ENCODE measurements at places on chromosomes 4 and X. TPM values are rescaled to one million over a fixed set of nuclear protein-coding genes. Genes with fewer than 3 reads are reported as not detected.

- no peaks in the 10 kb centered on the region for H3K4me1 ChIP-seq
- no peaks in the 10 kb centered on the region for H3K27me3 ChIP-seq
- no peak overlapping the region for H3K27ac ChIP-seq
- DNase-seq: no peak
Measured at GRCh38 chr4:184267673-184268583, 50.3 kb upstream of the ENPP6 start.

DNA sequence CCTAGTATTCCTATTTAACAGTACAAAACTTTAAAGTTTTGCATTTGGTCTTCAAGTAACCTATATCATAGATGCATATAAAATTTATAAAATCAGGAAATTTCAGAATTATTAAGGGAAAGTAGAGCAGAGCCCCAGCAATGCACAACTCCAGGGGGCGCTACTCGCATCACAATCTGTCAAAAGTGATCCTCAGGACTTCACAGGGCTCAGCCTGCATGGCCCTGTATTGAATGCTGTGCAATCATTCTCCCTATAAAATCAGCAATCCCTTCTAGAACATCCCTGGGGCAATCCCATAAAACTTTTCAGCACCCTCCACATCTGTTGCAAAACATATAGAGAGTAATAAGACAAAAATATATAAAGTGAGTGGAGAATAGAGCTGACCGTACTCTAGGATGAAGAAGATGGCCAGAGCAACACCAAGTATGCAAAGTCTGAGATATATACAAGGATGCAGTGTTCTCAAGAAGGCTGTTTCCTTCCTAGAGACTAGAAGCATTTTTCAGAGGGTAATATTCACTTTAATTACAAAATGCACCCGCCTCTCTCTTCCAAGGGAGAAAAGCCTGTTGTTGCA is 12.5 kb upstream of the PPARGC1A start:
- H3K4me3 ChIP-seq: no peak overlapping the region
- H3K4me1 ChIP-seq: no peaks in the 10 kb centered on the region
- H3K27me3 ChIP-seq: no peaks in the 10 kb centered on the region
- H3K27ac ChIP-seq: no peak overlapping the region
- no peaks in the 10 kb centered on the region for H3K36me3 ChIP-seq
- no peak for DNase-seq

DNA sequence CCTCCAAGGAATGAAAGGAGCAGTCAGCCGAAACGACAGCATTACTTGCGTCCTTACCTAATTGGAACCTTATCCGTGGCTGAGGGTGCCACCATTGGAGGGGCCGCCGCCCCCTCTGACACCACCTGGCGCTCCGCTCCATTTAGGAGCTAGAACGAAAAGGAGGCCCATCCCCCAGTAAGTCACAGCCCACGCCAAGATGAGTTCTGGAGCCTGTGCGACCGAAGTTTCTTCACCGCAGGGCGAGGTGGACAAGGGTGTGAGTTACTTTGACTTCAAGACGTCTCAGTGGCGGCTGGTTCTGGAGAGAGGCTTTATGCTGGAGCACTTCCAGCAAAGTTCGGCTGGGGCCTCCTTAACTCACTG is 729 bp upstream of the IRF2 start:
- H3K4me3 ChIP-seq: peak overlapping the region; percentile 95
- peak overlapping the region; percentile 97 for H3K27ac ChIP-seq
- H3K4me1 ChIP-seq: peaks cover 32% of the 10 kb centered on the region
- no peaks in the 10 kb centered on the region for H3K27me3 ChIP-seq
- peak; percentile 84 for DNase-seq

The TMSB15C gene
- total RNA-seq: 7.6 TPM

DNA sequence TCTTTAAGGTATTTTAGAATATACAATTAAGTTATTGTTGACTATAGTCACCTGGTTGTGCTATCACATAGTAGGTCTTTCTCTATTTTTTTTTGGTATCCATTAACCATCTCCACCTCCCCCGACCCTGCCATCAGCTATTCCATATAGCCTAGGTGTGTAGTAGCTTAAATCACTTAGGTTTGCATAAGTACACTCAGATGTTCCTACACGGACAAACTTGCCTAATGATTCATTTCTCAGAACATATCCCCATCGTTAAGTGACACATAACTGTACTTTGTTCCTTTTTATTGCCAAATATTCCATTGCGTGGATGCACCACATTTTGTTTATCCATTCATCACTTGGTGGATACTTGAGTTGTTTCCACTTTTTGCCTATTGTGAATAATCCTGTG is 67.9 kb downstream of the SLAIN2 start:
- H3K4me1 ChIP-seq: no peaks in the 10 kb centered on the region
- no peaks in the 10 kb centered on the region for H3K27me3 ChIP-seq
- no peak for DNase-seq
- H3K36me3 ChIP-seq: no peaks in the 10 kb centered on the region

- no peaks in the 10 kb centered on the region for H3K36me3 ChIP-seq
- DNase-seq: no peak
- H3K4me3 ChIP-seq: no peak overlapping the region
- no peaks in the 10 kb centered on the region for H3K4me1 ChIP-seq
- no peak overlapping the region for H3K27ac ChIP-seq
Measured at GRCh38 chr4:78020677-78021076, 36.4 kb upstream of the FRAS1 start.

The CPLX1 gene
- 0.41 TPM for total RNA-seq

DNA sequence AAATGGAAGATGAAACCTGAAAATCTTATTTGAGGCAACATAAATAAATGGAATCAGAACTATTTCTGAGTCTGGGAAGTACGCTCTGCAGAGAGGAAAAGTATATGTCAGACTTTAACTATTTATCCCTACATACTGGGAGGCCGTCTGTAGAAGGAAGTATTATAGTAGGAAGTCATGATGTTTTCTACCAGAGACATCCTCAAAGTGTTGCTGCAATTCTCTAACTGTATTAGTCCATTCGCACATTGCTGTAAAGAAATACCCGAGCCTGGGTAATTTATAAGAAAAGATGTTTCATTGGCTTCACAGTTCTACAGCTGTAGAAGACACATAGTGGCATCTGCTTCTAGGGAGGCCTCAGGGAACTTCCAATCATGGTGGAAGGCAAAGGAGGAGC is 88.7 kb upstream of the TBL1X start:
- H3K36me3 ChIP-seq: no peaks in the 10 kb centered on the region
- H3K4me1 ChIP-seq: no peaks in the 10 kb centered on the region
- no peak overlapping the region for H3K4me3 ChIP-seq

The USP26 gene
- not detected for total RNA-seq

DNA sequence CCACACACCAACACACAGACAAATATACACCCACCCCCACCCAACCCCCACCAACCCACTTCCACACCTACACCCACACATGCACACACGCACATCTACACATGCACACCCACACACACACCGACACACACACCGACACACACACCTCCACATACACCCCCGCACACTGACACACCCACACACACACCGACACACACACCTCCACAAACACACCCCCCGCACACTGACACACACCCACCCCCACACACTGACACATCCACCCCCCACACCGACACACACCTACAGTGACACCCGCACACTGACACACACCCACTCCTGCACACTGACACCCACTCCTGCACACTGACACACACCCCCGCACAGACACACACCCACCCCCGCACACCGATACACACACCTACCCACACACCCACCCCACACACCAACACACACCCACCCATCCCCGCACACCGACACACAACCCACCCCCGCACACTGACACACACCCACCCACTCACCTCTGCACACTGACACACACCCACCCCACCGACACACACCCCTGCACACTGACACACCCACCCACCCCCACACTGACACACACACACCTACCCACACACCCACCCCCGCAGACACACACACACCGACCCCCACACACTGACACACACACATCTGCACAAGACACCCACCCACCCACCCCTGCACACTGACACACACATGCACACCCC is 31.1 kb downstream of the FGFRL1 start:
- peaks cover 39% of the 10 kb centered on the region for H3K4me1 ChIP-seq
- DNase-seq: no peak

- H3K27ac ChIP-seq: no peak overlapping the region
- H3K36me3 ChIP-seq: no peaks in the 10 kb centered on the region
- H3K4me1 ChIP-seq: no peaks in the 10 kb centered on the region
Measured at GRCh38 chr4:77263247-77263646, 106.2 kb downstream of the CCNG2 start.

The ARR3 gene
- total RNA-seq: not detected

- no peak overlapping the region for H3K27ac ChIP-seq
- no peaks in the 10 kb centered on the region for H3K4me1 ChIP-seq
- H3K4me3 ChIP-seq: no peak overlapping the region
- no peak for DNase-seq
- no peaks in the 10 kb centered on the region for H3K27me3 ChIP-seq
Measured at GRCh38 chr4:66294638-66295037, 624.3 kb upstream of the EPHA5 start.

- no peaks in the 10 kb centered on the region for H3K27me3 ChIP-seq
- no peaks in the 10 kb centered on the region for H3K36me3 ChIP-seq
- H3K27ac ChIP-seq: peak overlapping the region; percentile 66
- H3K4me1 ChIP-seq: no peaks in the 10 kb centered on the region
Measured at GRCh38 chr4:169659716-169660670, 39.6 kb downstream of the CLCN3 start.

GRCh38 chr4:76923619-76924357 is 25.8 kb upstream of the SEPTIN11 start:
- H3K4me3 ChIP-seq: no peak overlapping the region
- H3K27ac ChIP-seq: no peak overlapping the region
- no peaks in the 10 kb centered on the region for H3K4me1 ChIP-seq
- H3K27me3 ChIP-seq: no peaks in the 10 kb centered on the region
- DNase-seq: no peak

- DNase-seq: no peak
- H3K36me3 ChIP-seq: peaks cover 74% of the 10 kb centered on the region
- H3K4me3 ChIP-seq: no peak overlapping the region
- peak overlapping the region; percentile 39 for H3K27ac ChIP-seq
- no peaks in the 10 kb centered on the region for H3K27me3 ChIP-seq
Measured at GRCh38 chr4:99885063-99885664, 9.1 kb downstream of the LAMTOR3 start.

- peaks cover 6% of the 10 kb centered on the region for H3K27me3 ChIP-seq
- H3K4me3 ChIP-seq: no peak overlapping the region
- H3K4me1 ChIP-seq: no peaks in the 10 kb centered on the region
- H3K27ac ChIP-seq: peak overlapping the region; percentile 17
Measured at GRCh38 chrX:1462596-1463251, 10.0 kb upstream of the ASMTL start.

DNA sequence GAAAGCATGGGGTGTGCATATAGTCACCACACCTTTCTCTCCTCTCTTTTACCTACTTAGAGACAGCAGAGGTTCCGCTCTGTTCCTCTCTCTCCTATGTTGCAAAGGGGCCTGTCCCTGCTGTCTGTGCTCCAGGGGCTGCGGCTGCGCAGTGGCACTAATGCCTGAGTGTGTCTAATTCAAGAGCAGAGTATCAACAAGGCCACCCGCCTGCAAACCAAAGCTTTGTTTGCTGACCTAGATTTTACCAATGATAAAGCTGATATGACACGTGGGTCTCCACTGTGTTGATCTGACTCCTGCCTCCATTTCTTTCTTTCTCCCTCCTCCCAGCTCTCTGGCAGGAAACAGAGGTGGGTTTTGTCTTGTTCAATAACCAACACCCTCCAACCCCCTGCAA is 74.9 kb downstream of the NSG1 start:
- H3K27me3 ChIP-seq: no peaks in the 10 kb centered on the region
- no peak overlapping the region for H3K4me3 ChIP-seq
- H3K4me1 ChIP-seq: no peaks in the 10 kb centered on the region
- DNase-seq: no peak

The MAP3K15 gene
- total RNA-seq: not detected

- no peaks in the 10 kb centered on the region for H3K27me3 ChIP-seq
- H3K36me3 ChIP-seq: peaks cover 4% of the 10 kb centered on the region
- peak overlapping the region; percentile 90 for H3K27ac ChIP-seq
- no peak overlapping the region for H3K4me3 ChIP-seq
- DNase-seq: no peak
- H3K4me1 ChIP-seq: peaks cover 46% of the 10 kb centered on the region
Measured at GRCh38 chrX:154381271-154381670, 2.2 kb downstream of the EMD start.

The CLCN4 gene
- total RNA-seq: 0.71 TPM

GRCh38 chr4:186935901-186936300 is 212.2 kb upstream of the FAT1 start:
- no peaks in the 10 kb centered on the region for H3K4me1 ChIP-seq
- H3K4me3 ChIP-seq: no peak overlapping the region
- no peak overlapping the region for H3K27ac ChIP-seq
- no peaks in the 10 kb centered on the region for H3K27me3 ChIP-seq
- H3K36me3 ChIP-seq: no peaks in the 10 kb centered on the region
- DNase-seq: no peak

The TCEAL7 gene
- total RNA-seq: 35.2 TPM

DNA sequence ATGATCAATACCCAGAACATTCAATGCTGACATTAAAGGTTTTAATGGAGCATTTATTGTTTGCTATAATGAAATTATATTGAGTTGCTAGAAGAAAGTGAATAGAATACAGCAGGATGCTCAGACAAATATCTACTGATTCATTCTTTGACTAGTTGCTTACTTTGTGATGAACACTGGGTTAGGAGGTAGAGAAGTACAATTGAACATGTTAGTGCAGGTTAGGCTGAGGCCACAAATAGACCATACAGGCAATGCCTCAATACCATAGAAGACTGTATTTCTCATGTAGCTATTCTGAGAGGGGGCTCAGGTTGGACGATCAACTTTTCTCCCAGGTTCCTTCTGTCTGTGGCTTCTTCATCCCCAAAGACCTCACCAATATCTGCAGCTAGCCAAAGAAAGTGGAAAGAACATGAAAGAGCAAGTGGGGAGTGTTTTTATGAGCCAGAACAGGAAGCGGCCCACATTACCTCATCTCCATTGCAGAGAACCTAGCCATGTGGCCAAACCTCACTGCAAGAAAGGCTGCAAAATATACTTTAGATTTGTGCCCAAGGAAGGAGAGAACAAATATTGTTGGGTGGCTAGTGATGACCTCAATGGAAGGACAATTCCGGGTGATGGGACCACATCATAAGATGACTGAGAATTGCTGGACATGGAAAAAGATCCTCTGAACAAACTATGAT is 180.3 kb upstream of the GATB start:
- H3K27ac ChIP-seq: no peak overlapping the region
- no peaks in the 10 kb centered on the region for H3K36me3 ChIP-seq
- H3K4me1 ChIP-seq: no peaks in the 10 kb centered on the region
- DNase-seq: no peak
- H3K27me3 ChIP-seq: no peaks in the 10 kb centered on the region
- no peak overlapping the region for H3K4me3 ChIP-seq

- no peaks in the 10 kb centered on the region for H3K4me1 ChIP-seq
- no peaks in the 10 kb centered on the region for H3K36me3 ChIP-seq
- DNase-seq: no peak
- H3K4me3 ChIP-seq: no peak overlapping the region
- no peaks in the 10 kb centered on the region for H3K27me3 ChIP-seq
- H3K27ac ChIP-seq: no peak overlapping the region
Measured at GRCh38 chr4:158327525-158327924, 117.2 kb downstream of the TMEM144 start.

- H3K27me3 ChIP-seq: peaks cover 100% of the 10 kb centered on the region
- DNase-seq: no peak
- no peak overlapping the region for H3K27ac ChIP-seq
- no peaks in the 10 kb centered on the region for H3K4me1 ChIP-seq
Measured at GRCh38 chr4:112515198-112516065, 548 bp downstream of the NEUROG2 start.

The LRCH2 gene
- total RNA-seq: 48.2 TPM

The CENPVL2 gene
- total RNA-seq: not detected
